ENCODE measurements at places on chromosomes 2 and 18.
A peak's percentile ranks its signal among the peaks of the same experiment; 100 is the strongest.

GRCh38 chr18:13501891-13502290, 224.5 kb downstream of the FAM210A start:
- peak; percentile 40 for DNase-seq

DNA sequence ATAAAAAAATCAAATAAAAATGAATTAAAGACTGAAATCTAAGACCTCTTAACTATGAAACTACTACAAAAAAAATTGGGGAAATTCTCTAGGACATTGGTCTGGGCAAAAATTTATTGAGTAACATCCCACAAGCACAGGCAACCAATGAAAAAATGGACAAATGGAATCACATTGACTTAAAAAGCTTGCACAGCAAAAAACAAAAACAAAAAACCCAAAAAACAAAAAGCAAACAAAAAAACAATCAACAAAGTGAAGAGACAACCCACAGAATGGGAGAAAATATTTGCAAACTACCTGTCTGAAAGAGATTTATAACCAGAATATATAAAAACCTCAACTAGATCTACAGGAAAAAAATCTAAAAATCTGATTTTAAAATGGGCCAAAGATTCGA, 63.4 kb upstream of the CHN1 start:
- DNase-seq: no peak

DNA sequence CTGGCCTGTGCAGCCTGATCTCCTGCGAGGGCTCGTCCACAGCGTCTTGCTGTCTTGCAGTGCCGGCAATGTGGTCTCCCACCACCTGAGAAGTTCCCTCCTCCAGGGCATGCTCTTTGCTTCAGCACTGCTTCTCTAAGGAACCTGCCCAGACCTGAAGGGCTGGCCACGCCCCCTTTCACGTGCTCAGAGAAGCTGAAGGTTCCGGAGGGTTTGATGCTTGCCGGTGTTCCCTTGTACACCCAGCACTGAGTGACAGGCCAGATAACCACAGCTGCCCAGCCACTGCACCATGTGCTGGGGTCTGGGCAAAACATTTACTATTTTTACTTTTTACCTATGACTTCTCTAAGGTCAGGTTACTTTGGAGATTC, 1.7 kb upstream of the POLR2D start:
- DNase-seq: no peak

DNA sequence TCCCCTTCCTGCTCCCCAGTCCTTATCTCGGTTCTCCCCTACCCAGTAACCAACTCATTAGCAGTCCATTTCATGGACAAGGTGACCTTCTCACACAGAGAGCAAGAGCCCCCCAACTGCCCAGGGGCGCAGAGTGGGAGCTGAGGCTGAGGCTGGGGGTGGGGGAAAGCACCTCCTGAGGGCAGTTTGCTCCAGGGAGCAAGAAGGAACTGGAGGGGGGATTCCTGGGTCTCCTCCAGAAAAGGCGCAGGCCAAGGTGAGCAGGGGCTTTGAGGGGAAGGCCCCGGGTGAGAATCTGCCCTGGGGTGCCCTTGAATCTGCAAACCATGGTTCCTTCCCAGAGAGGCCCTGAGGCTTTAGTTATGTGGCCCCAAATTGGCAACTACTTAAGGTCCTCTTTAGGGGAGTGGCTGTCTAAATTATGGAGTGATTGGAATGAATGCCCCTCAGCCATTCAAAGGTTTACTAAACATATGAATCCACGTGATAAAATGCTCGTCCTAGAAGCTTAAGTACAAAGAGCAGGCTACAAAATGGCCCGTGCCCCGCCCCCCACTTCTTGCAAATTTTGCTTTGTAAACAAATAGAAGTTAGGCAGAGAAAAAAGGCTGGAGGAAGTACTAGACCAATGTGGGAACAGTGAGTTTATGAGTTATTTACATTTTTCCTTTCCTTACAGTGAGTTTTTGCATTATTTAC, 123.5 kb upstream of the HS6ST1 start:
- no peak for DNase-seq

- DNase-seq: no peak
Measured at GRCh38 chr2:12325806-12326205, 390.9 kb upstream of the TRIB2 start.

- DNase-seq: no peak
Measured at GRCh38 chr2:71951083-71951468, 196.6 kb downstream of the CYP26B1 start.

DNA sequence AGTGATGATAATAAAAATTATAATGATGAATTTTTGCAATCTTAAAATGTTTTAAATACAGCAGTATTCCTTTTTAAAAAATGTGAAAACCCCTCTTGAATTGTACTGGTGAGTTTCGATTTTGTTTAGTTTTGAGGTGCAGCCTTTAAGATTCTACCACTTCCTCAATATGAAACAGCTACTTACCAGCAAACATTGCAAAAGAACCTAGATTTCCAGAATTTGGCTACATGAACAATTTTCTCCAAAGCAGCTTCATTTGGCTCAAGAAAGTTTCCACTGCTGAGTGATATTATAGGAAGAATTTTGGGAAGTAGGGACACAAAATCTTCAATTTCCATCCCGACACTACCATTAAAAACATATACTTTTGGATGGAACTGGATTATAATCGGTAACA, 12.0 kb downstream of the TCF4 start:
- DNase-seq: no peak

DNA sequence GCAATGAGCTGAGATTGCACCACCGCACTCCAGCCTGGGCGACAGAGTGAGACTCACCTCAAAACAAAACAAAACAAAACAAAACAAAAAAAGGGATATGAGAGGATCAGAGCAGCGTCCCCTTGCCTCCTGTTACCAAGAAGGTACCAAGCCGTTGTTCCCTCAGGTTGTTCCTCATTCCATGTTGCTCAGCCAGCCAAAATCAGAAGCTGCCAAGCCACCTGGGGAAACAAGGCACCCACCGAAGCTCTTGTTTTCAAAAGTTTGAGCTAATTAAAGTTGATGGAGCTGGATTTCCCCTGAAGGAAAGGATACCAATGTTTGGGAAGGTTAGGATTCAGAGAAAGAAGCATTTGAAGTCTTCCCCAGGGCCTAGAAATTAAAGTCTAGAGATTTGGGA, 21.8 kb upstream of the STEAP3 start:
- no peak for DNase-seq

DNA sequence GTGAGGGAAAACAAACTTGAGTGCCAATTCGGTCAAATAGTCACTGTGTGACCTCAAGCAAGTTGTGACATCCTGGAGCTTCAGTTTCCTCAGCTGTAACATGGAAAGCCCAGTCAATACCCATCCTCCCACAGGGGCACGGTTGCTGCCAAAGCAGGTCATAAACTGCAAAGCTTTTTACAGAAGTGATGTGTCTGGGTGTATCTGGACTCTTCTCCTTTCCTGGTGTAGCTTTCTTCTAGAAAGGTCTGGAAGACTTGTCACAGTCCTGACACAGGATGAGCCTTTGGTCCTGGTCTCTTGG, 4.2 kb upstream of the AFF3 start:
- DNase-seq: no peak

- no peak for DNase-seq
Measured at GRCh38 chr18:62182220-62182619, 4.6 kb downstream of the PIGN start.

DNA sequence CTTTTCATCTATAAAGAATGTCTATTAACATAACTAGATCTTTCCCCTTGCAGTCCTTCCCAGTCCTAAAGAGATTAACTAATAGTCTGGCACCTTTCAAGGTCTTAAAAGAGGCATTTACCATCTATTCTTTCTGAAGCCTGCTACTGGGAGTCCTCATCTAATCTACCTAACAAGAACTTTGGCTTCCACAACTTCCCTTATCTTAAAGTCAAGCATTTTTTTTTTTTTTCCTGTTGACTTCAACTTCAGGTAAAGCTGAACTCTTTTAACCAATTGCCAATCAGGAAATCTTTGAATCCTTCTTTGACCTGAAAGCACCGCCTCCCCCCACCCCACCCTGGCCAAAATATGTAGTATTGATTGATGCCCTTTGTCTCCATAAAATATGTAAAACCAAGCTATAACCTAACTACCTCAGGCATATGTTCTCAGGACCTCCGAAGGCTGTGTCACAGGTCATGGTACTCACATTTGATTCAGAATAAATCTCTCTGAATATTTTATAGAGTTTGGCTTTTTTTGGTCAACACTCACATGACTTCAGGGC, 168.6 kb downstream of the PTPRM start:
- DNase-seq: no peak

- no peak for DNase-seq
Measured at GRCh38 chr18:76684265-76684664, 138.1 kb upstream of the ZNF236 start.

DNA sequence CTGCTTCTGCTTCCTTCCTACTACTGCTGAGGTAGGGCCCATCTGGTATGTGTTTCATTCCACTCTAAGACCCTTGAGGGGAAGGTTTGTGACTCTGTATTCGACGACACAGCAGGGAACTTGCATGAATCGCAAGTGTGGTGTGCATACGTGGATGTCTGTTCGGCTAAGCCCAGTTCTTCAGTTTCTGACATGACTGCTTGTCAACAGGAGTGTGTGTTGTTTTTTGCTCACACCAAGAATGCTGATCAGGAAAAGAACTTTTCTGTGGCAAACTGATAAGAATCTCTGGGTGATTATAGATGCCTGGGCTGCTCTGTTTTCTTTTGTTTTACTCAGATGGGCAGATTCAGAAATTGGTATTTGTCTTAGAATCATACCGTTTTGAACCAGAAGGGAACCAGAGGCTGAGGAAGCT, 22.0 kb downstream of the TNFRSF11A start:
- no peak for DNase-seq

DNA sequence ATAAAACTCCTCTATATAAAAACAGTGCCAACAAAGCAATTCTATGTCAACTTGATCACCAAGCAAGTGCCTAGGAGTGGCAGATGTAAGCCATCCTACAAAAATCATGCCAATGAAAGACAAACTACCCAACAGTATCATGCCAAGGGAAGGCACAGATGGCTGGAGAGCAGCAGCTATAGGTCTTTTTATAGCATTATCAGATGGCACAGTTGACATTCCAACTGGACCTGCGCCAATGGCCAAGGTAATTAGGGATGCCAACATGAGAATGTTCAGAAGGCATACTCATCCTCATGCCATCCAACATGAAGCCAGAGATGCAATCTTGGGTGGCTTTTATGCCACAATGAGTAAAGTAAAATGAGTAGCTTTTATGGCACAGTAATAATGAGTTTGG, 237.3 kb downstream of the OTX1 start:
- no peak for DNase-seq

DNA sequence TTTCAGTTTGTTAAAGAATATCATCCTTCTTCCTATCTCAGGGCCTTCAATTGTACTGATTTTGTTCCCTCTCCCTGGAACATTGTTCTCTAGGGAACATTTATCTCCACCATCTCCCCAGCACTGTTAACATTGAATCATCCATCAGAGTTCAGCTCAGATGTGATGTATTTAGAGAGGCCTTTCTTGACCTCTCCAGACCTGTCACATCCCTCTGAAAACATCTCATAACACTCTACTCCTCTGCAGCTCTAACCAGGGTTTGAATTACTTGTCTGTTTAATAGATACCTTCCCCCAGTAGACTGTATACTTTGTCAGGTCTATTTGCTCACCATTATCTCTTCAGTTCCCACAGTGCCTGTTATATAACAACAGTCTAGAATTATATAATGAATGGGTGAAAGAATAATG, 98.6 kb downstream of the GALNT1 start:
- DNase-seq: no peak

- DNase-seq: no peak
Measured at GRCh38 chr18:42310956-42311355, 355.9 kb downstream of the PIK3C3 start.

DNA sequence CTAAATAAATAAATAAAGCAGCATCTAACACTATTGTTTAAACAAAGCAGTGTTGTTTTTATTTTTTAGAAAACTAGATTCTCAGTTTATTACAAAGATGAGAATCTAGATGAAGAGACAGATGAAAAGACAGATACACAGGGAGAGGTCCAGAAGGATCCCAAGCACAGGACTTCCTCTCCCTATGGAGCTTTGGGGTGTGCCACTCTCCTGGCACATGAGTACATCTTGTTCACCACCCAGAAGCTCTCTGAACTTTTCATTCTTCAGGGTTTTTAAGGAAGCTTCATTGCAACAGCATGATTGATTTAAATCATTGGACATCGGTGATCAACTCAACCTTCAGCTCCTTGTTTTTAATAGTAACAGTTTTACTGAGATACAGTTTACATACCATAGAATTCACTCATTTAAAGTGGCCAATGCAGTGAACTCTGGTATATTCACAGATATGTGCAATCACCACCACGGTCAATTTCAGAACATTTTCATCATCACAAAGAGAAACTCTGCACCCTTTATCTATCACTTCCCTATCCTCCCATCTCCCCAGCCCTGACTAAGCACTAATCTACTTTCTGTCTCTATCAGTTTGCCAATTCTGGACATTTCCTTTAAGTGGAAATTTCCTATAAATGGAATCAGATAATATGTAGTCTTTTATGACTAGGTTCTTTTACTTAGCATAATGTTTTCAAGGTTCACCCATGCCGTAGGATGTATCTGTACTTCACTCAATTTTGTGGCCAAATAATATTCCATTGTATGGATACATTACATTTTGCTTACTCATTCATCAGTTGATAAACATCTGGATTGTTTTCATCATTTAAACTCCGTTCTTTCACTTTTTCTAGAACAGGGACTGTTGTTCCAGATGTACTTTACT, 62.3 kb upstream of the ZFP36L2 start:
- DNase-seq: no peak

- no peak for DNase-seq
Measured at GRCh38 chr2:28726177-28726576, 25.5 kb upstream of the PPP1CB start.

- DNase-seq: no peak
Measured at GRCh38 chr18:61216051-61216450, 117.2 kb upstream of the CDH20 start.

DNA sequence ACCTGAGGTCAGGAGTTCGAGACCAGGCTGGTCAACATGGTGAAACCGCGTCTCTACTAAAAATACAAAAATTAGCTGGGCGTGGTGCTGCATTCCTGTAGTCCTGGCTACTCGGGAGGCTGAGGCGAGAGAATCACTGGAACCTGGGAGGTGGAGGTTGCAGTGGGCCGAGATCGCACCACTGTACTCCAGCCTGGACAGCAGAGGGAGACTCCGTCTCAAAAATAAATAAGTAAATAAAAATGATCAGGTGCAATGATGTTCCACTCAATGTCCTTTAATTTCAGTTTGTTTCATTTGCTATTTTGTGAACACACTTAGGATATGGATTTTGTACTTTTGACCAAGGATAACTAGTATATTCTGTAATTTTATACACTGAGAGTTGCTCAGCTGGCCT, 9.3 kb downstream of the HADHA start:
- no peak for DNase-seq

Measured in pons (tissue), 1 donor.